ENCODE measurements at places on chromosomes 11 and 22.

- DNase-seq, result no peak
Measured at GRCh38 chr11:69339041-69339733, 45.2 kb downstream of the MYEOV start.

- DNase-seq, result no peak
Measured at GRCh38 chr11:4111834-4112233, 17.2 kb downstream of the RRM1 start.

- no peak for DNase-seq
Measured at GRCh38 chr11:95241681-95242081, 10.7 kb upstream of the SESN3 start.

- no peak for DNase-seq
Measured at GRCh38 chr11:102112509-102112821, 2.2 kb downstream of the YAP1 start.

DNA sequence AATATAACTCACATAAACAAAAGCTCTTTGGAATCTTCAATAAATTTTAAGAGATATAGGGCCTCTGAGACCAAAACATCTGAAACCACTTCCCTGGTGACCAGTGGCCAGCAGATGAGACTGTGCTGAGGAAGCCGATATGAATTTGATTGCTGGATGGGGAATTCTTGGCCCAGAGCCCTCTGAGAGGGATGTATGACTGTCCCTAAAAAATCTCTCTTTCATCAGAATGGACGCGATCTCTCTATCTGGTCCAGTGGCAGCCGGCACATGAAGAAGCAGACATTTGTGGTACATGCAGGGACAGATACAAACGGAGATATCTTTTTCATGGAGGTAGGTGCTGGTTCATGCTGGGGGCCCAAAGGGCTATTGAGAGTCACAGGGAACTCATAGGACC is 37.5 kb downstream of the MYBPC3 start:
- DNase-seq, result no peak

DNA sequence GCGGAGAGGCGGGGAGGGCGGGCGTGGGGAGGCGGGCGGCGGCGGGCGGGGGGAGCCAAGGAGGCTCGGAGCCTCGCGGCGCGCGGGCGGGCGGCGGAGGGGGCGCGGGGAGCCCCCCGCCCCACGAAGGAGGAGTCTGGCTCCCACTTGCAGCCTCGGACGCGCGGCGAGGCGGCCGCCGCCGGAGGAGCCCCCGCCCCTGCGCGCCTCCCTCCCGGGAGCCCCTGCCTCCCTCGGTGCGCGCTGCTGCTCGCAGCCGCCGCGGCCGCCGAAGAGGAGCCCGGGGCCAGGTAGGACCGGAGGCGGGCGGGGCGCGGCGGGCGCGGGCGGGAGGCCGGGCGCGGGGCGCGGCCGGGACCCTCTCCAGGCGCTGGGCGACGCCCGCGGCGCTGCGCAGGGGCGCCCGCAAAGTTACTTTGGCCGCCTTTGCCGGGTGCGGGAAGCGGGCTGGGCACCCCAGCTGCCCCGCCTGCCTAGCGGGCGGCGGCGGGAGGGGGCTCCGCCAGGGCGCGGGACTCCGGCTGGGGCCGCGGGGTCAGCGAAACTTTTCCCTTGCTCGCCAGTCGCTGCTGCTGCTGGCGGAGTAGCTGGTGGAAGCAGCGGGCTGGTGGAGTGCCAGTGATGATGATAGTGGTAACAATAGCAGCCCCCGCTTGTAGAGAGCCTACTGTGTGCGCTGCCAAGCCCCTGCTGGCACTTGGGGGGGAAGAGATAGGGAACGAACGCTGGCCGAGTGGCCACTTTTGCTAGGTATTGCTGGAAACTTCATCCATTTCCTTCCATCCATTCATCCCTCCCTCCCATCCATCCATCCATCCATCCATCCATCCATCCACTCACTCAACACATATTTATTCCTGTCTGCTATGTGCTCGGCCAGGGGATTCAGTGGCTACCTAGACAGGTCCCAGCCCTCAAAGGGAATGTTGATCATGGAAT is at the start of gene MPPED1:
MPPED1 (plus strand) TSS at position 146 of the 939 bp plus-strand sequence. CDS start 12,972 bp downstream, outside the sequence.
- DNase-seq, result no peak

- DNase-seq, result no peak
Measured at GRCh38 chr11:21723678-21724077, 469.2 kb upstream of the ANO5 start.

- no peak for DNase-seq
Measured at GRCh38 chr22:32236970-32237369, 18.2 kb downstream of the SLC5A4 start.

- DNase-seq, result no peak
Measured at GRCh38 chr11:34330653-34331052, 27.2 kb downstream of the ABTB2 start.

GRCh38 chr11:124761301-124762104 is 587 bp downstream of the ESAM start:
- no peak for DNase-seq

GRCh38 chr11:110093407-110094297 is 460 bp downstream of the ZC3H12C start:
- no peak for DNase-seq

DNA sequence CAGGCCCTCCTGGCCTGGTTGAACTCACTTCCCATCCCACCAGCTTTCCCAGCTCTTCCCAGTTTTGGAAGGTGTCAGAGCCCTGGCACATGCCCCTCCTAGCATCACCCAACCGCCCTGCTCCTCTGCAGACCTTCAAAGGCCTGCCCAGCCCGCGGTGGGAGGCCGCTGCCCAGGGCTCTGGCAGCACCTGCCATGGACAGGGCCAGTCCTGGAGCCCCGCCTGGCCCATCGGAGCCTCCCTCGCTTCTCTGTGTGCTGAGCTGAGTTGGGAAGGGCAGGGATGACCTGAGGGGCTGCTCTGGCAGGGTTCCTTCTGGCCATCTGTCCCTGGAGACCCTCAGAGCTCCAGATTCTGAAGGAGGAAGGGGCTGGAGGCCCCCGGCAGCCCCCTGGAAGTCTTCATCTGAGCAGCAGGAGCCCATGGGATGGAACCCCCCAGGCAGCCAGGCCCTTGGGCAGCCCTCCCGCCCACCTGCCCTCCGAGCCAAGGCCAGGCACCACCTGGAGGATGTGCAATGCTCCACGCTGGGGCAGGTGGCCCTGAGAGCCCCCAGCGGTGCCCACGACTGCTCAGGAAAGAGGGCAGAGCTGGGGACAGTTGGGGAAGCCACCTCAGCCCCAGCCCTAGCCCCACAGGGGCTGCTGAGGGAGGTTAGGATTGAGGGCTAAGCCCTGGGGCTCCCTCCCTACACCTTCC is 3.6 kb downstream of the LSP1 start:
- DNase-seq, result no peak

DNA sequence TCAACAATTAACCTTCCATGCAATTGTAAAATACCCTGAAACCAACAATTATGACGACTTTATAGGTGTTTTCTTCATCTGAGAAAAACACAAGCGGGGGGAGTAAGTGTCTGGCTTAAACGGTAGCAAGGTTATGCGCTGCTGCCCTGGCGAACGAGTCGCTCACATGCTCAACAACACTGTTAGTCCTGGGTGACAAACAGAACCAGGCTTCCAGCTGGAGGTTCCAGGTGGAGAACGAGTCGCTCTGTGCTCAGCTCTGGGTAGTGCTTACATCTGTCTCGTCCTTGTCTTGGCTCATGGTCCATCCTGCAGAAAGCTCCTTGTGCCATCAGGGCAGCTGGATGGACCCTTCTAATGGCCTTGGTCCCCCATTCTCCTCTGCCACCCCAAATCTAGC is 48.2 kb downstream of the PC start:
- no peak for DNase-seq

GRCh38 chr11:50412832-50413231 is 380.2 kb downstream of the OR4C45 start:
- DNase-seq, result no peak

GRCh38 chr11:129723761-129724162 is 91.9 kb upstream of the TMEM45B start:
- no peak for DNase-seq

DNA sequence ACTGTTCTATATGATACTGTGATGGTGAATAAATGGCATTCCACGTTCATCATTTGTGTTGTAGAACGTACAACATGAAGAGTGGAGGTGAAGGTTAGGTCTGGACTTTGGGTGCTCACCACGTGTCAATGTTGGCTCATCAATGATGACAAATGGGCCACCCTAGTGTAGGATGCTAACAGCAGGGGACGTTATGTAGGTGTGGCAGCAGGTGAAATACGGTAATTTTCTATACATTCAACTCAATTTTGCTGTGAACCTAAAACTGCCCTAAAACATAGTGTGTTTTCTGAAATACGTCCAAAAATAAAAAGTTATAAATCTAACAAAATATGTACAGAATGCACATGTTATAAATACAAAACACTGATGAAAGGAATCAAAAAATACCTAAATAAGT is 6.2 kb downstream of the KRTAP5-6 start:
- no peak for DNase-seq

DNA sequence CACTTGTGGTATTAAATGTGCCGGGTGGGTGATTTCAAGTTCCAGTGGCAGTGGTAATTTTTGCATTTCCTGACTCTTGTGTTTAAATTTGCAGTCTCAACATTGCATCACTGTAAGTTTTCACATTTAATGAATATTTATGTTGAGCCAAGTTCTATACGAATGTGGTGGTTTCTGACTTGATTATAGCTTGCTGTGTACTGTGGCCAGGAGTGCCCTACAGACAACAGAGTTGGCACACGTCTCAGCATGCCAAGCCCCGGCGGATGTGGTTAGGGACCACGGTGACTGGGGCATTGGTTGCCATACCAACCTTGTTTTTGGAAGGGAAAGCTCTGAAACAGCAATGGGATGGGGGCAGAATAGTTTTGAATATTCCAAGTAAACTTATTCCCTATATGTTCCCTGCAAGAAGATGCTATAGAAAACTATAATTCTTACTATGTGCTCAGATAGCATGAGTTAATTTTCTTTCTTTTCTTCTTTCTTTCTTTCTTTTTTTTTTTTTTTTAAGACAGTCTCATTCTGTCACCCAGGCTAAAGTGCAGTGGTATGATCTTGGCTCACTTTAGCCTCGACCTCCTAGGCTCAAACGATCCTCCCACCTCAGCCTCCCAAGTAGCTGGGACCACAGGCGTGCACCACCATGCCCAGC is 16.0 kb downstream of the ZNRF3 start:
- DNase-seq, result peak; percentile 84

GRCh38 chr22:23092217-23092955 is 22.1 kb downstream of the GNAZ start:
- DNase-seq, result no peak

DNA sequence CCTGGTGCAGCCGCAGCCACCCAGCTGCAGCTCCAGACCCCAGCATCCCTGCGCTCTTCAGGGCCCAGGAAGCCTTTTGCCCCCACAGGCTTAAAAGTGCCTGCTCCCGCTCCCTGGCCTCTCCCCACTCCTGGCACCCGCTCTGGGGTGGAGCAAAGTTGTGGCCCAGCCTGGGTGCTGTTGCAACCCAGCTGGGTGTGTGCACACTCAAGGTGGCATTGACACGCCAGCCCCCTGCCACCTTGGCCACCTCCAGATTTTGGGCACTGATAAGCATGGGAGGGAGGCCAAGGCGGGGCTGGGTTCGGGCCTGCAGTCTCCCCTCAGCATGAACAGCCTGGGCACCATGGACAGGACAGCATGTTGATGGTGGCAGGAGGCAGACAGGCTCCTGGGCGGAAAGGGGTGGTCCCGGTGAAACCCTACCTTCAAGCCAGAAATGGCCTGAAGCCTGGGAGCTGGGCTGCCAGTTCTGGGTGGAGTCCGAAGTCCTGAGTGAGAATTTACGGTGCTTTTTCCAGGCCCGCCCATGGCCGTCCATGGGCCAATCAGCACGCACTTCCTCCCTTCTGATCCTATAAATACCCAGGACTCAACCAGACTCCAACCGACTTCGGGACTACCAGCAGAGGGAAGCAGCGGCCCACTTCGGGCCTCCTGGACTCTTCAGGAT is 23.6 kb upstream of the RNASEH2C start:
- DNase-seq, result no peak

DNA sequence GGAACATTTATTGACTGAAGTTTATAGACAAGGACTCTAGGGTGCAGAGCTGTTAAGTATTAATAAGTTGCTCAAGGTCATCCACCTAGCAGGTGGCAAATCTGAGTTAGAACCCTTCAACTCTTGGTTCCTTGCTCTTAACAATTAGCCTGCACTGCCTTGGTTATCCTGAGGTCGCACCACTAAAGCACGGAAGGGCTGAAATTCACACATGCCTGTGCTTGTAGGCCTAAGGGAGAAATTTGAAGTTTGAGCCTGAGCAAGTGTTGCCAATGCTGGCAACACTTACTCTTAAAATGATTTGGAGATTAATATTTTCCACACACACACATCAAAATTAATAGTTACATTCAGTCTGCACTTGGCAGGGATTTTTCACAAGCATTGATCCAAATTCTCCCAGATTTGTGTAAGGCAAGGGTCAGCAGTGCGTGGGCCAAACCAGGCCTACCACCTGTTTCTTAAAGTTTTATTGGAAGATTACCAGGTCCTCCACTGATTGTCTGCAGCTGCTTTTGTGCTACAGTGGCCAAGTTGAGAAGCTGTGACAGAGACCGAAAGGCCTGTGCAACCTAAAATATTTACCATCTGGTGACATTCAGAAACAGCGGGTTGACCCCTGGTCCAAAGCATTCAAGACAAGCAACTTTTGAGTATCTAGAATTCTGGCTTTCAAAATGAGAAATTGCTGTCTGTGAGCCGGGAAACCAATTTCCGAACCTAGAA is 16.3 kb downstream of the APOL5 start:
- DNase-seq, result no peak

- DNase-seq, result no peak
Measured at GRCh38 chr11:26755762-26756161, 33.9 kb upstream of the SLC5A12 start.

GRCh38 chr22:36445158-36445668 is 36.2 kb downstream of the TXN2 start:
- no peak for DNase-seq

- DNase-seq, result no peak
Measured at GRCh38 chr22:23566705-23567475, 13.2 kb downstream of the IGLL1 start.

- no peak for DNase-seq
Measured at GRCh38 chr11:103545551-103545950, 436.3 kb downstream of the DYNC2H1 start.

- DNase-seq, result no peak
Measured at GRCh38 chr11:97033178-97033577, 643.4 kb downstream of the JRKL start.

- no peak for DNase-seq
Measured at GRCh38 chr11:114413958-114414357, 13.5 kb downstream of the RBM7 start.

DNA sequence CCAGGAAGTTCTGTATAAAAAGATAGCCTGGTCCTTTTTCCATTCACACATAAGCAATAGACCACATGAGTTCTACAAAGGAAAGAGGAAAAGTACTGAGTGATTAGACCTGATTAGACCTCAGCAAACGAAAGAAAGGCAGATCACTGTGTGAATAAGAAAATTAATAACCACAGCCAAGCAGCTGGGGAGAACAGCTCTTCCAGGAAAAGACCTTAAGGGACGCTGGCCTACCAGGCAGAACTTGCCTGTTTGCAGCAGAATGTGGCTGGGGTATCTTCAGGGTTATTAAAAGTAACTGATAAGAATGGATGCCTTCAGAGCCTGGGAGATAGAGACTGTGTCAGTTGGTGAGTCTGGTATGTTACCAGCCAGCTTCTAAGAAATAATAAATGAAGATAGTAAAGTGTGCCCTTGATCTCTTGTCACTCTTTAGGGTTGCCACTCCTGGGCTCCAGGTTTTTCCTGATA is 172.9 kb downstream of the DBX1 start:
- no peak for DNase-seq

GRCh38 chr11:63616953-63617352 is 2.7 kb upstream of the PLAAT3 start:
- no peak for DNase-seq

- DNase-seq, result no peak
Measured at GRCh38 chr11:57095417-57095816, 86.3 kb upstream of the LRRC55 start.

- no peak for DNase-seq
Measured at GRCh38 chr11:2675540-2675939, 24.3 kb downstream of the KCNQ1OT1 start.
